ENCODE measurements at places on chromosomes 16 and 17.

GRCh38 chr16:72043539-72043938, 10.8 kb upstream of the HP start:
- no peak for DNase-seq

DNA sequence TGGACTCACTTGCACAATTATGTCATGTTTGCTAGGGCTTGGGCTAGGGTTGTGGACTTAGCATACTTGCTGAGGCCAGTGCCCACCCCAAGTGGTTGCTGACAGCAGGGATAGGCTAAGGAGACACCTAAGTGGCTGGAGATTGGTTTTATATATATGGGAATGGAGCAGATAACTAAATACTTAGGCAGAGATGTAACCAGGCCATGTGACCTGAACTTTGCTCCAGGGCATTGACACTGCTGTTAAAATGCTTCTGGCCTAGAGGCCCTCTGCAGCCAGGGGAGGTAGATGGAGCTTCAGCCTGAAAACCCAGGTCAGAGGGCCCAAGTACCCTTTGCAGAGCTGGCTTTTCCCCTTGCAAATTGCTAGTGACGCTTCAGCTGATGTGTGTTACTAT, 1.4 kb upstream of the ITGB3 start:
- DNase-seq = no peak

DNA sequence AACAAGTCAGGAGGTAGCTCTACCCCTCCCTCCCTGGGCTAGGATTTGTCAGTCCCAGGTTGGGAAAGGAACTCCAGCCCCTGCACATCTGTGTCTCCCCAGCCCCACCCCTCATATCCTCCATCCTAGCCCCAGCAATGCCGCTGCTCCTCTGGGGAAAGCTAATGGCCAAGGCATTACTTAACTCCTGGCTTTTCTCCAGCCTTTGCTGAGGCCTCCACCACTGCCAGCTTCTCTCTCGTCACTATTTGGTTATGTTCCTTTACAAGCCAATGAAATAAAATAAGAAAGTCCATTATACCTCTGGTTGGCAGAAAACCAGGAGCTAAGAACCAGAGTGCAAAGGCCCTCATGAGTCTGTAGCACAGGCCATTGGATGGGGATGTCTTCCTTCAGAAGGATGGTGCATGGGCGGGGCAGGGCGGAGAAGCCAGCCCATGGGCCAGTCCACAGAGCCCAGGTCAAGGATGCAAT, 171.0 kb downstream of the CCDC182 start:
- no peak for DNase-seq

DNA sequence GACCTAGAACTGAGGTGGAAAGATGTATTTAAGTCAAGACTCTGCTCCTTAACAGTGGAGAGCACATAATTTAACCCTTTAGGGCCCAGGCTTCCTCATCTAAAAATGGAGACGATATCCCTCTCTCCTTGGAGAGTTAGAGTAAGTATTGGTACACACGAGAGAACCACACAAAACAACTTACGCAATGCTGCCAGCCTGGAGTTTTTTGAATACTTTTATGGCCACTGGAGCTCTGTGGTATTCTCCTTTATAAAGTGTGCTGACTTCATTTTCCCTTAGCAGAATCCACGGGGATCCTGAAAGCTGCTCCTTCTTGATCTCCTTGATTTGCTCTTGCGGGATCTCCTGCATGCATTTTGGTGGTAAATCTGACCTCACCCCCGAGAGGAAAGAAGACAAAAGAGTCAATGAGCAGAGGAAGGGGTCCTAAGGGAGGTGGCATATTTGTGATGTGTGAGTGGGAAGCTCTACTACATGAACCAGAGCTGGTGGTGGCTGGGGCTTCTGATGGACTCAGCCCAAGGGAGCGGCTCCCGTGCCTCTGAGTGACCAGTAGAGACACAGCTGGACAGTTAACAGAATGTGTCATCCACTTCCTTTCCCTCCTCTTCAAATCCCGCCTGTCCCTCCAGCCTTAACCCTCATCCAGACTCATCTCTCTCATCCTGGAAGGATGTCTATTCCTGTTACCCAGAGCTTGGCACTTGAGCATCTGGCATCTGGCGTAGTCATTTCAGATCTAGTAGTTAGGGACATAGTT, 9.4 kb downstream of the MLKL start:
- no peak for DNase-seq

GRCh38 chr17:39484178-39484577, 22.9 kb downstream of the CDK12 start:
- DNase-seq = no peak

DNA sequence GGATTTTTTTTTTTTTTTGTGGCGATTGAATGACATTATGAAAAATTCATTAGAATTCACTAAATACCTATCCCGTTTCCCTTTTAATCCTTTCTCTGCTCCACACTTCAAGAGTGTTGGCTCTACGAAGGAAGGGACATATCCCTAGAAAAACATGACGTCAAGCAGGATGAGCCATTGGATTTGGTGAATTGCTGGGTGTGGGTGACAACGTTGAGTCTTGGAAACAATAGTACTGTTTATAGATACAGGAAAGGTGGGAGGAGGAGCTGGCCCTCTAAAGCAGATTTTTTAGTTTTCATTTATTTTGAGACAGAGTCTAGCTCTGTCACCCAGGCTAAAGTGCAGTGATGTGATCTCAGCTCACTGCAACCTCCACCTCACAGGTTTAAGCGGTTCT, 167.6 kb upstream of the FAM20A start:
- no peak for DNase-seq

GRCh38 chr16:61385392-61386071, 650.7 kb downstream of the CDH8 start:
- DNase-seq = no peak

GRCh38 chr16:48161906-48162305, 6.1 kb upstream of the ABCC12 start:
- DNase-seq = no peak

DNA sequence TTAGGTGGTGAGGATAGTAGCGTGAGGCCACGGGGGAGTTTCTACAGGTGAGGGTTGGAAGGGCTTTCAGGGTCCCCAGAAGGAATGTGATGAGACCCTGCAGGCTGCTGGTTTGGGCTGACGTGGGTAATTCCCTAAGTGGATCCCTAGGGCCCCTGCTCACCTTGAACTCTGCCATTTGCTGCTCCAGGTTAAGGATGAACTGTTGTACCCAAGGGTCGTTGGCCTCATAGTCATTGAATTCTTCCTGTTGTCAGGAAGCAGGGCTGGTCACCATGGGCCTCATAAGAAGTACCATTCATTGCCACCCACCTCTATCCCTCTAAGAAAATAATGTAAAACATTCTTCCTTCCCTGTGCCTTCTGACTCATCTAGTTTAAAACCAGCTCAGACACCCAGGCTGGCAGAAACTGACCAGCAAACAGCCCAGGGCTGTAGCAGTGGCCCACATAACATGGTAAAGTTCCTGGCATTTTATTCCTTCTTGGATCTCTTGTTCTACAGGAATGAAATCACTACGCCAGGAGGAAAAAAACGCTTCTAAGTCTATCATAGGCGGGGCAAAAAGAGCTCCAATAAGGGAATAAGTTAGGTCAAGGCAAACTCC, 27.6 kb downstream of the FCSK start:
- DNase-seq = no peak

DNA sequence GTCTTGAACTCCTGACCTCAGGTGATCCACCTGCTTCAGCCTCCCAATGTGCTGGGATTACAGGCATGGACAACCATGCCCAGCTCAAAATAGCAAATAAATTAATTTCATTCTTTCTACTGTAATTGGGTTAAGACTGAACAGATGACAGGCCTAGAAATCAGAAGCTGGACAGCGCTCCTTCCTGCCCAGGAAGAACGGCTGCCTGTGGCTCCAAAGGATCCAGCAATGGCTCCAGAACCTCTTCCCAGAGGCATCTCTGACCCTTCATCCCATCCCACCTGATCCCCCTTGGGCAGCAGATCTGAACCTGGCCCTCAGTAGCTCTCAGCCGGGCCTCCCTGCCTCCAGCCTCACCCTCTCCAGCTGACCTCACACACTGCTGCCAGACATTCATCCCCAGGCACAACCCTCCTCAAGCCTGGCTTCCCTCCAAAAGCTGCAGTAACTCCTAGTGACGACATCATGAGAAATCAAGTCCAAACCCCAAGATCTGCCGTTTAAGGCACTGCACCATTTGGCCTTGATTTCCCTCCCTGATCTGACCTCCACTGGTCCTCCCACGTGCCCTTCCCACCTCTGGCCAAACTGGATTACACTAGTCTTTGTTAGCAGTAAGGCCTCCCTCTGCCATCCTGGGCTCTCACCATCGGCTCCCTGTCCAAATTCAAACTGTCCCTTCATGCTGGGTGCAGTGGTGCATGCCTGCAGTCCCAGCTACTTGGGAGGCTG, 3.1 kb upstream of the MIF4GD start:
- no peak for DNase-seq

DNA sequence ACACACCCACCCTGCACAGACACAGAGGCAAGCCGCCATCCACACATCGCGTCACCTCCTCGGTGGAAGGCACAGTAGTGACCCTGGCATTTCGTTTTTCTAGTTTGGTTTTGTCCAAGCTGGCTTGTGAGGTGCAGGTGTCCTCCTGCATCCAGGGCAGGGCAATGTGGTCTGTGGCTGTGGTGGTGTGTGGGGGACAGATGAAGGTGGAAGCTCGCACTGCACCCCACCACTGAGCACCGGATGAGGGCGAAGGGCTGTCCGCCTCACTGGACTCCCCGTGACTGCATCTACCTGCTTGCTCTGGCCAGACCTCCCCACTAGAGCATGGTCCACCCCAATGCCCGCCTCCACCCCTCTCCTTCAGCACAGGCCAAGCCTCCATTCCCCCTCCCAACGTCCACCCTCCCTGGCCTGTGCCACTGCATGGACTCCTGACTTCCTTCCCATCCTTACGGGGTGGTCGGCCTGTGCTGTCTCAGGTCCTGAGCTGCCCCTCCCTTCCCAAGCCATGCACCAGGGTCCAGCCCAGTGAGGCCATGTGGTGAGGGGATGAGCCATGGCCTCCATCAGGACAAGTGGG, 78.8 kb upstream of the CBX4 start:
- DNase-seq = no peak

- DNase-seq = no peak
Measured at GRCh38 chr16:48352648-48353390, 32.4 kb downstream of the SIAH1 start.

- no peak for DNase-seq
Measured at GRCh38 chr17:10155371-10156076, 42.9 kb downstream of the GAS7 start.

DNA sequence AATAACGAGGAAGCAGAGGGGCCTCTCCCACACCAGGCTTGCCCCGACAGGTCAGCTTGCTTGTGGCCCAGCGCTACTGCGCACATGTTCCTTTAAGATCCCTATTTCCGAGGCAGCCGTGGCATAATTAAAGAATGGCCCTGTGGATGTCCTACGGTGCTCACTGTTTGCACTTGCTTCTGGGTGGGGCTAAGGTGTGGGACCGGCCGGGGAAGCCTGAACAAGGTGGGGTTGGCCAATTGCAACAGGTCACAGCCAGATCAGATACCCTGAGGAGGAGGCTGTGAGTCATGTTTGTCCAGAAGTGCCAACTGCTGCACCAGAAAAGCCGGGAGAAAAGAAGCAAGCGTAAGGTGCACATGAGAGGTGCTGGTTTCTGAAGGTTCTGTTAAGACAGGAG, 158.5 kb upstream of the CACNG5 start:
- no peak for DNase-seq

GRCh38 chr17:44149750-44150329, 8.1 kb downstream of the HROB start:
- DNase-seq = no peak

GRCh38 chr16:85825326-85825725, 25.8 kb downstream of the COX4I1 start:
- no peak for DNase-seq

GRCh38 chr16:69712914-69713581, 13.3 kb downstream of the NQO1 start:
- no peak for DNase-seq

DNA sequence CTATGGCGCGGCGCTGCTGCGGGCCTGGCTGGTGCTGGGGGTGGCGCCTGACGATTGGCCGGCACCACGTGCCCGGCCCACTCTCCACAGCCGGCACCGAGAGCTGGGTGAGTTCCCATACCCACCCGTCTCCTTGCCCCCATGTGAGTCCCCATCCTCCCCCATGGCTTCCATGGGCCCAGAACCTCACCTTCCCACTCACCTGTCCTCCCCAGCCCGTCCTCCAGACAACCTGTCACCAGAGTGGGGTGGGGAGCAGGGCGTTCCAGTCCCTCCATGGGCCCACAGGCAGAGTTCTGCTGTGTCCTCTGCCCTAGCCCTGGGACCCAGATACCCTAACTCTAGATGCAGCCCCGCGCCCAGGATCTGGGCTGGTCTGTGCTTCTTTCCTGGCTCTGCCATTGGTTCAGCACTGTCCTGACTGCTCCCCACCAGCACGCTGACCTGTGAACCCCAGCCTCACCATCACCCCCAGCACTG, 5.5 kb downstream of the ARMC5 start:
- DNase-seq = no peak

DNA sequence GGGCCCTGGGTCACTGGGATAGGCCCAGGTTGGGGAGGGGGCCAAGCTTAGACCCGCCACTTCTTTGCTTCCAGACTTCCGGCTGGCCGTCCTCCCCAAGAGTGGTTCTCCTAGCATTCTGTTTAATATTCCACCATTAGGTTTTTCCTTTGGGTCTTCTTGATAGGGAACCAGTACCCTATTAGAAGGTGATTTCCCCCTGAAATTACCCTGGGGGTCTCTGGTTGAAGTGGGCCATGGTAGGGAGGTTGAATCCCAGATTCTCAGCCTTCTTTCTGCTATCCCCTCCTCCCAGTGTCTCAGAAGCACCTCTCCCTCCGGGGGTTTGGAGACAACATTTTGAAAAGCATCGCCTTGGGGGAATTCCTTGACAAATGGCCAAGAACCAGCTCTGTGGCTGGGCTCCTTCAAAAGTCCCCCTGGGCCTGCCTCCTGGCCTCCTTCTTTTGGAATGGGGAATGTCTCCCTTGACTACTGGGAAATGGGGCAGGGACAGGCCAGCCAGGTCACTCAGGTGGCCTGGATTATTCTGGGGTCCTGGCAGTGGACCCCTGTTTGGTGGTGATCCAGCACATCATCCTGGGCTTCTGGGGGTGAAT, 5.7 kb downstream of the LASP1 start:
- DNase-seq = no peak

Measured in neural progenitor cell (in vitro differentiated cells).